Neural crest cell (in vitro differentiated cells): ENCODE measurements at places on chromosomes 16 and 17.
A peak's percentile ranks its signal among the peaks of the same experiment; 100 is the strongest.

DNA sequence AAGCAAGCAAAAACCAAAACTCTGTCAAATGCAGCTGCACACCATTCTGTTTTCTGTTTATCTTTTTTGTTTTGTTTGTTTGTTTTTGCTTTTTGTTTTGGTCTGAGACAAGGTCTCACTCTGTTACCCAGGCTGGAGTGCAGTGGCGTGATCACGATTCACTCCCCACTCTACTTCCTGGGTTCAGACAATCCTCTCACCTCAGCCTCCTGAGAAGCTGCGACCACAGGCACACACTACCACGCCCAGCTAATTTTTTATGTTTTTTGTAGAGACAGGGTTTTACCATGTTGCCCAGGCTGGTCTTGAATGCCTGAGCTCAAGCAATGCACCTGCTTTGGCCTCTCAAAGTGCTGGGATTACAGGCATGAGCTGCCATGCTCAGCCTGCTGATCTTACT lies 19.3 kb upstream of the SLFN13 start:
- H3K4me1 ChIP-seq = no peaks in the 10 kb centered on the region
- H3K27ac ChIP-seq = no peak overlapping the region
- no peak for DNase-seq
- peaks cover 55% of the 10 kb centered on the region for H3K27me3 ChIP-seq
- H3K4me3 ChIP-seq = no peak overlapping the region

DNA sequence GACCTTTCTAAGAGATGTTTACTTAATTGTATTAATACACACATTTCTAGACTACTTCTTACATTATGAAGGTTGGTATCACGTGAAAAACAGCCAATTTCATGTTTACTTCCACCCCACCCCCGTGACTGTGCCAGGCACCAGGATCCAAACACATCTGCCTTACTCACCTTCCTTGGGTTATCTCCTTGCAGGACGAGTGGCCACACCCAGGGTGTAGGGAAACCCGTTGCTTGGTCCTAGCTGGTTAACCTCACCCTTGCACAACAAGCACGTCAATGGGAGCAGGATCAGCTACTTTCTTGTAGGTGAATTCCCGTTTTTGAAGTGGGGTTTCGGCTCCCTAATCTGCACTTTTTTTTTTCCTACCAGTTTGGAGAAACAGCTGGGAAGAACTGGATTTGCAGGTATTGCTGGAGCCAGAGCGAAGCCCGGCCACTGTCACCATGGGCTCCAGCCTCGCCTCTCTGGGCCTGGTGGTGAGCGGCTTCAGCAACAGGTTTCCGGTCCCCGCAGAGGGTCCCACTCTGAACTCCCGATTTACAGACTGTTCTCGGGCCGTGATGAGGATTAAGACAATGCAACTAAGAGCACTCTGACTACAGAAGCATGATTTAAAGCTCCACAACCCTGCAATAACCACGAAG lies 2.1 kb upstream of the UBB start:
- no peak for DNase-seq
- peaks cover 24% of the 10 kb centered on the region for H3K36me3 ChIP-seq
- peaks cover 4% of the 10 kb centered on the region for H3K27me3 ChIP-seq
- peak overlapping the region; percentile 13 for H3K4me3 ChIP-seq
- H3K27ac ChIP-seq = no peak overlapping the region
- peaks cover 46% of the 10 kb centered on the region for H3K4me1 ChIP-seq

DNA sequence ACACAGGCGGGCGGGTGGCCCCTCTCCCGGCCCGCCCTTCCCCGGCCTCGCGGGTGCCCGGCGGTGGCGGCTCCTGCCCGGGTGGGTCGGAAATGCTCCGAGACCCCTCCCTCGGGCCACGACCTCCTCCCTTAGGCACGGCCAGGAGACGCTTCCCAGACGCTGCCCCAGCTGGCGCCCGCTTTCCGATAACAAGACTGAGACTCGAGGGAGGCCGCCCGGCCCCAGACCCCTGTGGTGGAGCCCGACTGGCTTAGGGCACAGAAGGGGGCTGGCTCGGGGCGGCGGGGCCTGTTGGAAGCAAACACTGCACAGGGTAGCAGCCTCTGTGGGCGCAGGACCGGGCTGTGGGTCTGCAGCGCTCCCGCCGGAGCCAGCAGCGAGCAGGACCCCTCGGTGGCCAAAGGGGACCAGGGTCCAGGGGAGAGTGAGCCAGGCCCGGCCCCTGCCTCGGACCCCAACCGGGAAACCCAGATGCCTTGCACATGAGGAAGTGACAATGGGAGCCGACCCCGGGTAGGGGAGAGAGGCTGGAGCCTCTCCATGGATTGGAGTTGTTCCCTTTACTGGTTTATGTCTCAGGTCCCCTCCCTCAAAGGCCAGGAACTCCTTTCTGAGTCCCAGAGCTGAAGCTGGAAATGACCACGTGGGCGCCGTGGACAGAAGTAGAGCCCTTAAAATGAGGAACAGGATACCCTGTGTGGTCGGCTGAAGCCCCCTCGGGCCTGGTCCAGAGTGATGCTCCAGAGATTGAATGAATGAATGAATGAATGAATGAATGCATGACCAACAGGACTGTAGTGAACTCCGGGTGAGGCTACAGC lies 19.8 kb upstream of the ADCY7 start:
- no peaks in the 10 kb centered on the region for H3K36me3 ChIP-seq
- H3K27ac ChIP-seq = peak overlapping the region; percentile 78
- H3K4me1 ChIP-seq = peaks cover 8% of the 10 kb centered on the region
- peak overlapping the region; percentile 83 for H3K4me3 ChIP-seq

- H3K4me3 ChIP-seq = no peak overlapping the region
- no peaks in the 10 kb centered on the region for H3K36me3 ChIP-seq
- DNase-seq = no peak
- no peak overlapping the region for H3K27ac ChIP-seq
Observed at GRCh38 chr17:60168654-60169053, 18.9 kb downstream of the CA4 start.

DNA sequence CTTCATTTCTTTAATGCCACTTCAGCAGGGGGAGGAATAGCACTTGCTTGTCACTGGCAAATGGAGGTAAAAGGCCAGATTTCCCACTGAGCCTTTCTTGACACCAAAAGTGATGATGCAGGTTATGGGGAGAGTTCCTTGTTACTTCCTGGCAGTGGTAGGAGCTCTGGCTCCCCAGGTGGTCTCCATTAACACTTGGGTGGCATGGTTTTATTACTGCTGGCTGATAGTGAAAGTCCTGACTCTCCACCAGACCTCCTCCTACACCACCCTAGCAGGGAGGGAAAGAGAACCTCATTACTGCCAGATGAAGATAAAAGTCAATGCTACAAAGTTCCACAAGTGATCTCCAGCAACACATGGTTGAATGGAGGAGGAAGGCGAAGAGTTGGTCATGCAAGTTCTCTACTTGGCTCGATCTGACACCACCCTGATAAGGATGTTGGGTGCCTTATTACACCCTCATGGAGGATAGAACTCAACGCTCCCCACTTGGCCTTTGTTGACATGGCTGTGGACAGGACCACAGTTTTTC lies 152.7 kb upstream of the GNAO1 start:
- H3K27ac ChIP-seq = no peak overlapping the region
- peaks cover 3% of the 10 kb centered on the region for H3K36me3 ChIP-seq
- no peak for DNase-seq
- H3K4me3 ChIP-seq = no peak overlapping the region

DNA sequence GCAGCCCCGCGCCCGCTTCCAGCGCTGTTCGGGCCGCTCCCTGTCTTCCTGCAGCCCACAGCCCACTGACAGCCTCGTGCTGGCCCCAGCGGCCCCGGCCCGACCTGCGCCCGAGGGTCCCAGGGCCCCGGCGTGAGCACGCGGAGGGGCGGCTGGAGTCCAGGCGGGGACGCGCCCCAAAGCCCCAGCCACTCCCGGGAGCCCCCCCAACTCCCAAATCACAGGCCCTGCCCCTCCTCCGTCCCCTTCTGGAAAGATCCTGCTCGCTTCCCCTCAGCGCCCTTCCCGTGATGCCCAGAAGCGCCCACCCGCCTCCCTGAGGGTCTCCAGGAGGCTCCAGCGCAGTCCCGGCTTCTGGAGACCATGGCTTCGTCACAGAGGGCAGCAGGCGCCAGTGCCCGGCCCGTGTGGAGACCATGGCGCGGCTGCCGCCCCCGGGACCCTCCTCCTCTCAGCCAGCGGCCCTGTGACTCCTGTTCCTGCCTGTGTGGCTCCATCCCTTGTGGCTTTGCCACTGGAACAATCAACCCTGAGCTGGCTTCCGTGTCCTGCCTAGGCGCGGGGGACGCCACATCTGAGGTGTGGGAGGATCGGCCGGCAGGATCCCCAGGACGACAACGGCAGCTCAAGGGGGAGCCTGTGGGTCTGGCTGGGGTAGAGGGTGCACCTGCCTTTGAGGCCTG lies 3.9 kb downstream of the UTS2R start:
- H3K36me3 ChIP-seq = no peaks in the 10 kb centered on the region
- DNase-seq = no peak
- H3K27me3 ChIP-seq = peaks cover 32% of the 10 kb centered on the region

DNA sequence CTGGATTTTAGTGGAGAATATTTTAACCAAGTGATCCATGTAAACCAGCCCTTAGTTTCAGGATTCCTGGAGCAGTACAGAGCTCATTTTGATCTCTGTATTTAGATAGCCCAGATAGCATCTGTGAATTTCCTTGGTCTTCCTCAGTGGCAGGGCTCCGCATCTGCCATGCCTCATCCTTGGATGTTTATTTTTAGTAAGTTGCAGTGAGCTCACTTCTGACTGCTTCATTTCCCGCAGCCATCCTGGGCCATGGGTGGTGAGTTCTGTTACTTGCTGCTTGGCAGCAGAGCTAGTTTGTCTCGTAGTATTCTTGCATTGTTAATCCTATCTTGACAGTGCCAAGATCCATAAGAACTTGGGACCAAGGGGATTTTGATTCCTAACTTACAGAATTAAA lies 33.7 kb downstream of the IST1 start:
- no peak overlapping the region for H3K4me3 ChIP-seq
- peak overlapping the region; percentile 6 for H3K27ac ChIP-seq
- peaks cover 9% of the 10 kb centered on the region for H3K36me3 ChIP-seq
- H3K27me3 ChIP-seq = no peaks in the 10 kb centered on the region
